ENCODE measurements at places on chromosomes 11 and 22.

DNA sequence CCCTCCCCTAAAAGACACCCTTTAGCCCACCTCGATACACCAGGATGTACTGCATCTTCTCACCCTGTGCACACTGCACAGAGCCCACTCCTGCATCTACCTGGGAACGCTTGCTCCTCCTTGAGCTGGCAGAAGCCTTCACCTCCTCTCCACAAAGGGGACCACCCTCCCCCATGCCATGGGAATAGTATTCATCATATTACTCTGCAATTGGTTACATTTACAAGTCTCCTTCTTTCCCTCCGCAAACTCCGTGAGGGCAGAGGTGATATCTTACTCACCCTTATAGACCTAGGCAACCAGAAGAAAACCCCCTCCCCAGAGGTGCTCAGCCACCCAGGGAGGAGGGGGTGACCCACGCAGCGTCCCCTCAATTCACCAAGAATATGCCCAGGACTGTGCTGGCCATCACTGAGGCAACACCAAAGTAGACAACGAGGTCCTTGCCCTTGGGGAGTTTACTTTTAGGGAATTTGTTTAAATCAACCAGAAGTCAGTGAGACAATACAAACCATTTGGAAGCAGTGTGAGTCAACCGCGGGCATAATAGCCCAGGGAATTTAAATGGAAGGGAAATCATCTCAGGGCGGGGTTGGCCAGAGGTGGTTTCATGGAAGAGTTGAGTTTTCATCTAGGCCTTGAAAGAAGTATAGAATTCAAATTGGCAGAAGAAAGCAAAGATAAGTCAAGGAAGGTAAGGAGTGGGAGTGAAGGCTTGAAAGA, 214.5 kb downstream of the BARX2 start:
- no peak for DNase-seq

DNA sequence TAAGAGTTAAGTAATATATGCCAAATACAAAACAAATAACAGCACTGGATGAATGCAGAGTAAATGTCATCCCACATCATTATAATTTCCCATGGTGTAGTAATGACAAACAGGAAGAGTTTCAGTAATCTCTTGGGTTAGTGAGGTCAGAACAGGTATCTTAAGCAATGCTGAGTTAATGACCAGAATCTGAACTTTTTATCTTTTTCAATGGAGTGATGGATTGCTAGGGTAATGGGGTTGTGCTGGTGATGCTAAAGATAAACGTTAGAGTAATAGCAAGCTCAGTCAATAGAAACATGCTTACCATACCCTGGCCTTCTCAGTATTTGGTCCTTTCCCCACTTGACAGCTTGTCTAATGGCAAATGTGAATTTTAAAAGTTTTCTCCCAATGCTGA, 11.5 kb upstream of the BDNF start:
- no peak for DNase-seq

- no peak for DNase-seq
These were observed 4.7 kb downstream of the KCNJ1 start for GRCh38 chr11:128862406-128862805.

DNA sequence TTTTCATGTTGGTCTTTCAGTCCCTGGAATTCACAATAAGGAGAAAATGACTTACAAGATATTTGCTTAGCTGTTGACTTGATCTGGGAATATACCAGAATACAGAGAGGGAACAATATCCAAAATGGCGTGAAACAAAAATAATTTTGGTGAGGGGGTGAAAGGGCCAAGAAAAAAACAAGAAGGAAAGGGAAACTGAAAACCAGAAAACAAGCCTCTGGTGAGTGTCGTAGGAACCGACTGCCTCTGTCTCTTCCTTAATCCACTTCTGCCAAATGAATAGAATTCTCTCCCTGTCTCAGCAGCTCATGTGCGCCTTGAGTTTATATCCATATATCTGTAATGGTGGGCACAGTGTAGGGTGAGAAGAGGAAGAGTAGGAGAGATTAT, 367.6 kb downstream of the ETS1 start:
- no peak for DNase-seq

GRCh38 chr11:706439-706956, 467 bp downstream of the EPS8L2 start:
- DNase-seq = peak; percentile 53

DNA sequence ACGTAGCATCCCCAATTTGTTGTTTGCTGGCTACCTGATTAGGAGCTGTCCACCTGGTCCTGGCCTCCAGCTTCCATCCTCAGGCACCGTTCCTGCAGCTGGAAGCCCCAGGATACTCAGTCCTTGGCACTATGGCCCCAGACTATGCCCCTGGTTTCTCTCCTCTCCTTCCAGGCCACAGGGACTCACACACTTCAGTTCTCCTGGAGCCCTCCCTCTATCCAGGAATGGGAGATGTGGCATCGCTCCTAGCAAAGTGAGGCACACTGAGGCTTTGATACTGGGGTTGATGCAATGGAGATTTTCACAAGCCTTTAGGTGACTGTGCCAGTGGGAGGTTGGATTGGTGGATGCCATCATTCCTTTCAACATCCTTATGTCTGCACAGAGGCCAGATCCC, 142.8 kb upstream of the B3GAT1 start:
- DNase-seq = no peak

DNA sequence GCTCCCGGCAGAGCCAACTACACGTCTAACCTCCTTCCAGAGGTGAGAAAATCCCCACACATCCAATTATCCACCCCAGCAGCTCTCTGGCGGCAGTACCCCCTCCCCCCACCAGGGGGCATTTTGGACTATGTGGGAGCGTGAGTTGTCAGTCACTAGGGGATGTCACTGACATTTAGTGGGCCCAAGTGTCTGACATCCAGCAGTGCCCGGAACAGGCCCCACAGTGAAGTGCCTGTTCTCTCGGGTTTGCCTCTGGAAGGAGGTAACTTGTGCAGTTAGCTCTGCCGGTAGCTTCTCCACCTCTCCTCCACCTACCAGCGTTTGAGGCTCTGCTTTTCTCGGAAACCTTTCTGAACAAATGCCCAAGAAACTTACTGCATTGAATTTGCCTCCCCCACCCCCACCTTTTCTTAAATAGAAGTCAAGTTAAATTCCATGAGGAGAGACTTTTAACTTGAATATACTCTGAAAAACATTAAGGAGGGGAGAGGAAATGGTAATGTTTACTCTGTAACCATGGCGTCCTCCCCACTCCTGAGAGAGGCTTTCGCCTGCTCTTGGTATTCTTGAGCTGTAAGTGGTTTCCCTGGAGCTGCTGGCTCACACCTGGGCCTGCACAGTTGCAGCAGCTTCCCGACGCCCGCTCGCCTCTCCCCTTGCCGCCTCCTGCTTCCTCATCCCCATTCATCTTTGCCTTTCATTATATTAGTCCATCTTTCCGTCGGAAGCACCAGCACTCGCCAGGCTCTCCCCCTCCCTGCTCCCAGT, 112.8 kb downstream of the WNT7B start:
- peak; percentile 75 for DNase-seq

- DNase-seq = no peak
These were observed 20.0 kb upstream of the SLC22A12 start for GRCh38 chr11:64571050-64571409.

GRCh38 chr22:25853078-25853477, 111.1 kb downstream of the MYO18B start:
- no peak for DNase-seq

- DNase-seq = peak; percentile 31
These were observed 39.0 kb downstream of the IL18BP start for GRCh38 chr11:72037554-72038311.

GRCh38 chr22:42944409-42944808, 70.5 kb downstream of the PACSIN2 start:
- DNase-seq = no peak

DNA sequence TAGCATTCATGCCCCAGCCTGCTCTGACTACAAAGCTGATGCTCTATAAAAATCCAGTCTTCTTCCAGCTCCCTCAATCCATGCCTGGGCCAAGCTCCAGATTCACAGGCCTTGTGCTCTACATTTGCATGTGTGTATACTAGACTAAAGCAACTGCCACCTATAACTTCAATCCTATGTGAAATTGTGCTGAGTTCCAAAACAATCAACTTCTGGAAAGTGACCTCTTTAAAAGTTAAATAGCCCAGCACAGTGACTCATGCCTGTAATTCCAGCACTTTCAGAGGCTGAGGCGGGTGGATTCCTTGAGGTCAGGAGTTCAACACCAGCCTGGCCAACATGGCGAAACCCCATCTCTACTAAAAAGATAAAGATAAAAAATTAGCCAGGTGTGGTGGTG, 114.3 kb upstream of the ZC3H12C start:
- DNase-seq = no peak

DNA sequence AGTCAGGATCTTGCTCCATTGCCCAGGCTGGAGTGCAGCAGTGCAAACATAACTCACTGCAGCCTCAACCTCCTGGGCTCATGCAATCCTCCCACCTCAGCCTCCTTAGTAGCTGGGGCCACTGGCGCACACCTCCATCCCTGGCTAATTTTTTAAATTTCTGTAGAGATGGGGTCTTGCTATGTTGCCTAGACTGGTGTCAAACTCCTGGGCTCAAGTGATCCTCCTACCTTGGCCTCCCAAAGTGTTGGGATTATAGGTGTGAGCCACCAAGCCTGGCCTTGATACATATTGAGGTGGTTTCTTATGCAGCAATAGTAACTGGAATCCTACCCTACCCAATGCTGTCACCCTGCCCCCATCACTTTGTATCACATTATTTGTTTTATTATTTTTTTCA, 32.4 kb downstream of the SCUBE1 start:
- no peak for DNase-seq

DNA sequence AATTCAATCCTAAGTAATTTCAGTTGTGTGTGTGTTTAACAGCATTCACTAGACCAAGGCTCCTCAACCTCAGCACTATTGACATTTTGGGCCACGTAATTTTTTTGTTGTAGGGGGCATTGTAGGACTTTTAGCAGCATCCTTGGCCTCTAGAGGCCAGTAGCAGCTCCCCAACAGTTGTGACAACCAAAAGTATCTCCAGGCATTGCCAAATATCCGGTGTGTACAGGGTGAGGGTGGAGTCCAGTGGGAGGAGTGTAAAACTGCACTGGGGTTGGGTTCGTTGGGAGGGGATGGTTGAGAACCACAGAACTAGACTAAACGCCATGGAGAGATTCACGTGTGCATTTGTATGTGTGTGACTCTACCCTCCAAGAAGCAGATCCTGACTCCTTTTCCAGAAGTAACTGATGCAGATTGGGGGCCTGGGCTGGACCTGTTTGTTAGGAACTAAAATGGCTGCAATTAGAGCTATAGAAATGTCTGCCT, 5.9 kb upstream of the PHF21A start:
- peak; percentile 28 for DNase-seq

- no peak for DNase-seq
These were observed 2.8 kb upstream of the BCO2 start for GRCh38 chr11:112172362-112172994.

DNA sequence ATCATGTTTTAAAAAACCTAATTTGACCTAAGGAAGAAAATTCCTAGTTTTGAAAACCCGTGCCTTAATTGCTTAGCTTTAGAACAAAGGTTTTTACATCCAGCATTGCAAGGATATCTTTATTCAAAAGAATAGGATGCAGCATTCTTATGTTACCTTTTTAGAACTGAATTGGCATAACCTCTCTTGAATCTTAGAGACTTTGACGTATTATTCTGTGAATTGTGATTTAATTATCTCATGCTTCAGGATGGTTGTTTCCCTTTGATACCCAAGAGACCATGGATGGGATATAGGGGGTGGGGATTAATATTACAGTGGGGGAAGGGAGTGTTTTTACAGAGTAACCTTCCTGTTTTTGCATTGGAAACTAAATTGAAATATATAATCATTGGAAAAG, 49.4 kb downstream of the ARHGEF12 start:
- no peak for DNase-seq

DNA sequence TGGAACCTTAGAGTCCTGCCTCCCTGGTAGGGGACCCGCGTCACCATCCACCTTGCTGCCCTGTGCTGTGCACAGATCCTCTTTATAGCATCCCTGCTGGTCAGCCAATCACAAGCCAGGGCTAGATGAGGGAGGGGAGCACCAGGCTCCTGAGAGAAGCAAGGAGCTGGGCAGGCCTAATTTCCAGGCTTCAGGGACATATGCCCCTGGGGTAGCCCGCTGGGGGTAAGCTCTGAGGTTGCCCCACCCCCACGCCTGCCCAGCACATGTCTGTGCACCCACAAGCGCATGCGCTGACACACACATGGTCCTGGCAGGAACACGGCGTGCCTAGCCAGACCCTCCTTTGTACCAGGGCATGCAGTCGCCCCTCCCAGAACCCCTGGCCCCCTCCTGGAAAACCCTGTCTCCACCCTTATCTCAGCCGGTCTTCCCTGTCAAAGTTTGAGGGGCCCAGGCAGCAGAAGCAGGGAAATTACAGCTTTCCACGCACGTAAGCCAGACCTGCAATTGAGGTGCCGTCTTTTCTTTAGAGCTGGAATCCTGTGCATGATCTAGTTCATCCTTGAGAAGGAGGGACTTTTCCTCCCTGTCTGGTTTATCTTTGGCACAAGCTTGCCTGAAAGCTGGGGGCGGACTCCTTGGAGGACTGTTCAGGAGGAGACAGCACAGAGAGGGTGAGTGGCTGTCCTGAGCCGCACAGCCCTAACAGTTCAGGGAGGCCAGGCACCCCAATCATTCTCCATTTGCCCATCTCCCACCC, 2.1 kb downstream of the SSTR3 start:
- peak; percentile 19 for DNase-seq

DNA sequence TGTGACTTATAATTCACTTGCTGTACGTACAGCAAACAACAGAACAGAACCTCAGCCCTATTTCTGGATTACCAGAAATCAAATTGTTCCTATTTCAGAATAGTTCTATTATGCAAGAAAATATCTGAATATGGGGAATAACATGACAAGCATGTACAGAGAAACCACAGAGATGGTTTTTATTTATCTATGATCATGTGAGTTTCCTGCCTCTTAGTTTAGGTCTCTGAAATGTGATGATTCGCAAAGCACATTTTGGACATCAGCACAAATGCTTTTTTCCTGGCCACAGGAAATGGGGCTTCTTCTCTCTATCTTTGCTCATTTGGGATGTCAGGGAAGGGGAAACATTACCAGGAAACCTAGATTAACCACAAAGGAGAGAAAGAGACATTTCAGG, 266.7 kb upstream of the CTSC start:
- DNase-seq = no peak

DNA sequence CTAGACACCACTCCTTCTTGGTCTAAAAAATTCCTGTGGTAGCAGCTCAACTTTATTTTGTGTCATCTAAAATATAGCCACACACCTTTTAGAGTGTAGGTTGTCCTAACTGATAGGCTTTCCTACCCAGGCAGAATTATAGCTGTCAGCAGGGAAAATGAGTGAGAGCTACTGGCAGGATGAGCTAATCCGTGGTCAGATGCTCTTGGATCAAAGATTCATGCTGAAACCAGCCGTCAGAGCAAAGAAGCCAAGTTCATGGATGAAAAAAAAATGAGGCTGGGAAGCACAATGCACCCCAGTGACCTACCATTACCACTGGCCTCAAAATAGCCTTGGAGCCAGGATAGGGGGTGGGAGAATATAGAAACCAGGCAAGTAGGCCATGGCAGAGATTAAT, 113.1 kb upstream of the BLID start:
- no peak for DNase-seq

All from left cardiac atrium (tissue), 4 donors.